Hematopoietic multipotent progenitor cell treated with erythropoietin and hydrocortisone succinate and interleukin-3 and kit ligand, for 17 days (in vitro differentiated cells): ENCODE measurements at places on chromosomes 11 and 22.

DNA sequence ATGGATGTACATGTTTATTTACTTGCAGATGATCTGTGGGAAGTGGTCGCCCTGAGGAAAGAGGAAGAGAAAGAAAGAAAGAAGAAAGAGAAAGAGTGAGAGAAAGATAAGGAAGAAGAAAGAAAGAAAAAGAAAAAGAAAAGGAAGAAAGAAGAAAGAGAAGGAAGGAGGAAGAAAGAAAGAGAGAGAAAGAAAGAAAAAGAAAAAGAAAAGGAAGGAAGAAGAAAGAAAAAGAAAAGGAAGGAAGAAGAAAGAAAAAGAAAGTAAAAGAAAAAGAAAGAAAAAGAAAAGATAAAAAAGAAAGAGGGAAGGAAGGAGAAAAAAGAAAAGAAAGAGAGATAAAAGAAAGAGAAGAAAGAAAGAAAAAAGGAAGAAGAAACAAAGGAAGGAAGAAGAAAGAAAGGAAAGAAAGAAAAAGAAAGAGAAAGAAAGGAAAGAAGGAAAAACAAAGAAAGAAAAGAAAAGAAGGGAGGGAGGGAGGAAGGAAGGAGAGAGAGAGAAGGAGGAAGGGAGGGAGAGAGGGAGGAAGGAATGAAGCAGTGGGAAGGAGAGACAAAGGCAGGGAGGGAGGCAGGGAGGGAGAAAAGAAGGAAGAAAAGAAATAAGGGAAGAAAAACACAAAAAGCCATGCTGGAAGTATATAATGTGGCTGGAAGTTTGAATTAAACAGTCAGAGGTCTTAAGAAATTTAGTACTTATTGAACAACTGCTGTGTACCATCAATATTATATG is 976.6 kb downstream of the FAM181B start:
- DNase-seq: no peak

- no peak for DNase-seq
Measured at GRCh38 chr11:3747704-3748103, 49.6 kb downstream of the NUP98 start.

GRCh38 chr11:130612291-130612851 is 163.9 kb downstream of the ADAMTS15 start:
- no peak for DNase-seq

DNA sequence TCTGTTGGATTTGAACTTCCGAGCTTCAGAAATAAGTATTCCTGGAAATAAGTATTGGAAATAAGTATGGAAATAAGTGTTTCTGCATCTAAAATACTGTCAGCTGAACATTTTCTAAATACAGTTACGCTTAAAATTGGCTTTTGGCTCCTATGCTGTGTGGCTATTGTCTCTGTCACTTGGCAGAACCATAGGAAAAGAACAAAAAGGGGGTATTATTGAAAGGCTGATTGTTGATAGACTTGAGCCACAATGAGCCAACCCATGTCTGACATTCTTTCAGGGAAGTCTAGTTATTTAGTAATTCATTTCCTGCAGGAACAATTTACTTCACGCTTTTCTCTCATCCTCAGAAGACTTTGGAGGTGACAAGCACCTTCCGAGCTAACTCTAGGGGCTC is 32.5 kb upstream of the LARGE1 start:
- DNase-seq: no peak

DNA sequence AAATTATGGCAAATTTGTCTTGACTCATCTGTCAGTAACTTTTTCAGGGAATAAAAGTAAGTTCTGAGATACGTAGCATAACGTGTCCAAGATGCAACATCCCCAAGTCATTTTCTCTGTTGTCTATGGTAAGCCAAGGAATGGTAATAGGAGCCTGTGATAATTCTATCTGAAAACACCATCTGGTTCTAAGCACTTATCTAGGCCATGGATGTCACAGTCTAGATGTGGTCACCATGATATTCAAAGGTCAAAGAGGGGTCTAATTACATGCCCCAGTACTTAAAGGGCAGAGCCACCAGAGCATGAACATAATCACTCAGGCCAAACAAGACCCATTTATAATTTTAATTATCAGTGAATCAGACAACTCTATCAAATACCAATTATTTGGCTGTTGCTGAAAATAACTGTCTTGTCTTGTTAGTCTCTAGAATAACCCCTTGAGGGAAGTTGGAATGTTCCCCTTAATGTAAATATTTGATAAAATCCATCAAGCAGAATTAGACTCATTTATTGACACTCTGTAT is 225.1 kb upstream of the MPPED2 start:
- DNase-seq: no peak

GRCh38 chr11:7573193-7573557 is 59.4 kb downstream of the PPFIBP2 start:
- no peak for DNase-seq

- no peak for DNase-seq
Measured at GRCh38 chr22:27381552-27381951, 420.0 kb downstream of the MN1 start.

DNA sequence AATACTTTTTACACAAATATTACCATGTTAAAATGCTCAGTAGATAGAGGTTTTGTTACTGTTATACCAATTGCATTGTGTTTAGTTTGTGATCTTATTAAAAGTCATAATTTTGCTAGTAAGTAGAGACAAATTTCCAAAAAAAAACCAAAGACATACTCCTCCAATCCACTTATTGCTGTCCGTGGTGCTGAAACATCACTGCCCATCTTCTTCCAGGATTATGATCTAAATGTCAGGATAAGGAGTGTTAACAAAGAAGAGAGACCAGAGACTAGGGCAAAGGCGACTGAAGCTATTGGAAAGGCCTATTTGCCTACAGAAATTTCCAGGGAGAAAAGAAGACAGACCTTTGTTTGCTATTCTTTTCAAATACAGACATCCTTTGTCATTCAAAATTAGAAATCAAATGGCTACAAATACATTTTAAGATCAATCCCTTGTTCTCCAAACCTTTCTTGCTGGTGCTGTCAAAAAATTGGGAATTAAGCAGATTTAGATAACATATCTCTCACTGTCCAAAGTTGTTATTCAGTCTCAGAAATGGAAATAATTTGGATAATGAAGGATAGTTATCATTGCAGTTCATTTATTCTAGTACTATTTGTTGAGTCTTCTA is 199.7 kb downstream of the C11orf91 start:
- no peak for DNase-seq

DNA sequence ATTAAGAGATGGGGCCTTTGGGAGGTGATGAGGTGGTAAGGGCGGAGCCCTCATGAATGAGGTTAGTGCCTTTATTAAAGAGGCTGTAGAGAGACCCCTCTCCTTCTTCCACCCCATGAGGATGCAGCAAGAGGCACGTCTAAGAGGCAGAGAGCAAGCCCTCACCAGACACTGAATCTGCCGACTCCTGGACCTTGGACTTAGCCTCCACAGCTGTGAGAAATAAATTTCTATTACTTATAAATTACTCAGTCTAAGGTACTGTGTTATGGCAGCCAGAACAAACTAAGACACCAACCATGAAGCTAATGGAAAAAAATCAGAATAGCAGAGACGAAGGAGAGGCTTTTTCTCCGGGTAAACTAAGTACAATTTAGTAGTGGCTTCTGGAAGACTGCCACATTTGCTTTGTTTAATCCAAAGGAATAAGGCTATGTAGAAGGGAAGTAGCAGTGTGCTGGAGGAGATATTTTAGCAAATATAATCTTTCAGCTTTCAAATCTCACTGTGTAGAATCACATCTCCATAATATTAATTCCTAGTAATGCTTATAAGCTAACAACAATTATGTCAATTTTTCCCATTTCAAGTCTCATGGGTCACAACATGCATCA is 12.3 kb upstream of the SIK2 start:
- no peak for DNase-seq

DNA sequence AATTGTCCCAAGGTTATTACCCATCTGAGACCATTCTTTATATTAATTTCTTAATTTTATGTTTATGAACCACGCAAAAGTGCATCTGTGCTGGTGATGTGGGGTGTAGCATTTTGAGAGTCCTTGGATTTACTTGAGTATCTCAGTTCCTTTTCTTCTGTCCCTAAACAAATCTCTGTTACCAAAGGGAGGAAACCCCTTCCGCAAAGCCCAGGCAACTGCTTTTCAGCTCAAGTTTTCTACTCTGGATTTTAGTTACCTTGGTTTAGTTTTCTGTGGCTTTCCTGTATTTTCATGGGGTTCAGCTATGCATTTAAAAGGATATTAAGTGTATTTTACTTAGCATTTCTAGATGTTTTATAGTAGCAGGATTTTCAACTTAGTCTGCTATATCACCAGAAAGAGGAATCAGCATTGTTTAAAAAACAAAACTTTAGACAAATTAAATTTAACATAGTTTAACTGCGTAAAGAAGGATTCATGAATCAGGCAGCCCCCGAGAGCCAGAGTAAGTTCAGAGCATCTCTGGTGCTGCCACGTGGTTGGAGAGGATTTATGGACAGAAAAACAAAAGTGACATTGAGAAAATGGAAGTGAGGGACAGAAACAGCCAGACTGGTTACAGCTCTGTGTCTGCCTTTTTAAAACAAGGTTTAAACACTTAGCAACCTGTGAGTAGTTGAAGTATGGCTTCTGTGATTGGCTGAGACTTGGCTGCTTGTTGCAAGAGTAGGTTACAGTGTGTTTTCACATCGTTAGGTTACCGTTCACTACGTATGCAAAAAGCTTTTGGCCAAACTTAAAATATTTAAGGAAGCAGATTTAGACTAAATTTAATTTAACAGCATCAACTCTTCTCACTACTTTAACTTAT is 9.6 kb downstream of the ADM start:
- peak; percentile 21 for DNase-seq

DNA sequence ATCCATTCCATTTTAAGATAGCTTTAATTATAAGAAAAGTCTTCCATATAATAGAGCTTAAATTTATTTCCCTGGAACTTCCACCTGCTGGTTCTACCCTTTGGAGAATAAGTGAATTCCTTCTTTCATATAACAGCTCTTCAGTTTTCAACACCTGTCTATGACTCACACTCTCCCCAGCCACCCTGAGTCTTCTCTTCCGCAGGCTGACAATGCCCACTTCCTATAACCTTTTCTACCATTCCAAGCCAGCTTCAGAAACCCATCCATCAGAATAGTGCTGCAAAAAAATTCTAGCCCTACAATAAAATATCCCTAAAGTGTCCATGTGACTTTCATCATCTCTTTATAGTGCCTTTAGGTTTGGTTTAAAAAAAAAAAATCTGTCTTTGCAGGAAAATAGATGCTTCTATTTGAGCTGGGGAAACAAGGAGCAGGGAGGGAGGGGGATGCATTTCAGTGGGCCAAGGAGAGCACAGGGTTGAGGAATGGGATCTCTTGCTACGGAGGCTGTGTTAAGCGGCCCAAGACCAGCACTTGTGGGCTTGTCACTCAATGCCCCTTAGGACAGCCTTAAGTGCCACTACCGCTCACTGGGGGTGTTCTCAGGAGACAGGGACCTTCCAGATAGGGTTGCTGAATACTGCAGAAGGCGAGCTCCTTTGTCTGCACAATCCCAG is 178.6 kb downstream of the DSCAML1 start:
- DNase-seq: no peak

- DNase-seq: no peak
Measured at GRCh38 chr22:39220890-39221850, 23.6 kb downstream of the PDGFB start.

GRCh38 chr22:37383341-37383740 is 43.9 kb downstream of the ELFN2 start:
- no peak for DNase-seq

DNA sequence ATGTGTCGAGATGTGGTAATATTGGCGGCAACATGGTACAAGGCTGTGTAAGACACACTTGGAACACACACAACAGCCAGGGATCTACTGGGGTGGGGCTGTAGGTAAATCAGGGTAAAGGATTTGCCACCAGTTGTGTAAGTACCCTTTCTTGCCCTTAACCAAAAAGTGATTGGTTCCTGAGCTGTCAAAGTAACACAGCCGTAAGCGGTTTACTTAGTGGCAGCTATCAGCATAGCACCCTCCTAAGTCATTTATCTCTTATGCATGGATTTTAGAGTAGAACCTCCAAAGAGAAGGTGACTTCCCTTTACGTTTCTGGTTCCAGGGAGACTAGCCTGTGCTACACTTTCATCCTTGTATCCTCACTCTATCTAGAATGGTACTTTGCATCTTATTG is 57.2 kb downstream of the SPECC1L start:
- no peak for DNase-seq

DNA sequence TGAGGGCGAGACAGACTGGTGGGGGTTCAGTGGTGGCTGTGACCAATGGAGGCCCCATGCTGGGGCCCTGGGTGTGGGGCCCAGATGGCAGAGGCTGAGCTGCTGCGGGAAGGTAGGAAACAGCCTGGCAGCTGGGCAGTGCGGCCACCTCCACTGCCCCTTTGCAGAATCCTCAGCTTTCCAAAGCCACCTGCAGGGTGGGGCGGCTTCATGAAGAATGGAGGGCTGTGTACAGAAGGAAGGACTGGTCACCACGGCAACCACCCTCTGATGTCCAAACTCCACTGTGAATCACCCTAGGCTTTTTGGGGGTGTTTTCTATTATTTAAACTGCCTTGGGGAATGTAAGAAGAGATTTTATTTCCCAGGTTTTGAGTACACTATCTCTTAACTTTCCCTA is 166.3 kb upstream of the NAV2 start:
- DNase-seq: no peak

GRCh38 chr11:62149986-62150886 is 26.4 kb downstream of the INCENP start:
- no peak for DNase-seq

DNA sequence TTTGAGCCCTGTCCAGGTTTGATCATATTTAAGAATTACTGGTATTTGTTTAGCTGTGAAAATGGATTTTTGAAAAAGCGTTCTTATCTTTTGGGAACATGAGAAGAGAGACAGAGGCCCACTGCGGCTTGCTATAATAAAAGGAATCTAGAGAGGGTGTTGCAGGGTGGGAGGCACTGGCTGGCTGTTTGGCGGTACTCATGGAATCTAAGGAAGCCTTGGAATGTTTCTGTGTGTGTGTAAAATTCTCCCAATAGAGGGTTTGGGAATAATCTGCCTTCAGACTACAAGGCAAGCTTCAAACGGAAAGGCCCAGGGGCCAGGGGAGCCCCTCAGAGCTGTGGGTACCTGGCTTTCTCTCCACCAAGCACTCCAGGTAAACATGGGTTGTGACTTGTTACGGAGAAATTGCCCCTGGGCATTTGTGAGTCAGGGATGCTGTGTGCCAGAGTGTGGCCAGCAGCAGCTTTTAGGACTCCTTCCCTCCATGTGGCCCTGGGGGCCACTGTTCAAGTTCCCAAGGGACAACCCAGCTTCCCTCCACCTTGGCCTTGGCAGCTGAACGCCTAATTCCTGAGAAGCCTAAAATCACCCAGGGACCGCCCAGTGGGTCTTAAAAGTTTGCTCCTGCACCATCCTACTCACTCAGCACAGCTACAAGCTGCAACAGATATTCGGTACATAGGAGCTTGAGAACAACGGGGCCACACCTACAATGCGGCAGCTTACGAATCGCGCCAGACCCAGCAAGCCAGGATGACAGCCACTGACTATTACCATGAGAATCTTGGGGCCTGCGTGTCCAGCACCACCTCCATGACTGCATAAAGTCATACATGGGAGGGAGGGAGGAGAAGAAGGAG is 14.1 kb upstream of the SYT8 start:
- DNase-seq: no peak

DNA sequence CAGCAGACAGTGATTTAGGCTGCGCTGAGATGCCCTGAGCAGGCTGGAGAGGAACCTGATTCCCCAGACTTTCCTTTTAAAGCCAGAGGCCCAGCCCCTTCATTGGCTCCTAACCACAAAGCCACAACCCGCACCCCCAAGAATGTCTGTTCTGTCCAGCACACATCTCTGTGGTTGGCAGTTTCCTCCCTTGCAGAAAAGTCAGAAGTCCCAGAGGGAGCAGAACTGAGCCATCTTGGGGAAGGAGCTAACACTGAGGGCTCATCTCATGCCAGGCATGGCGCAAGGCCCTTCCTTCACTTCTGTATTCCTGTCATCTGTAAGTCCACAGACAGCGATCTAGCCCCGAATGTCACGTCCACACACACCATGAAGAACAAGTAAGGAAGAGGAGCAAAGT is 97.1 kb upstream of the SYT13 start:
- DNase-seq: no peak
